ENCODE measurements at places on chromosomes 16 and 17.

DNA sequence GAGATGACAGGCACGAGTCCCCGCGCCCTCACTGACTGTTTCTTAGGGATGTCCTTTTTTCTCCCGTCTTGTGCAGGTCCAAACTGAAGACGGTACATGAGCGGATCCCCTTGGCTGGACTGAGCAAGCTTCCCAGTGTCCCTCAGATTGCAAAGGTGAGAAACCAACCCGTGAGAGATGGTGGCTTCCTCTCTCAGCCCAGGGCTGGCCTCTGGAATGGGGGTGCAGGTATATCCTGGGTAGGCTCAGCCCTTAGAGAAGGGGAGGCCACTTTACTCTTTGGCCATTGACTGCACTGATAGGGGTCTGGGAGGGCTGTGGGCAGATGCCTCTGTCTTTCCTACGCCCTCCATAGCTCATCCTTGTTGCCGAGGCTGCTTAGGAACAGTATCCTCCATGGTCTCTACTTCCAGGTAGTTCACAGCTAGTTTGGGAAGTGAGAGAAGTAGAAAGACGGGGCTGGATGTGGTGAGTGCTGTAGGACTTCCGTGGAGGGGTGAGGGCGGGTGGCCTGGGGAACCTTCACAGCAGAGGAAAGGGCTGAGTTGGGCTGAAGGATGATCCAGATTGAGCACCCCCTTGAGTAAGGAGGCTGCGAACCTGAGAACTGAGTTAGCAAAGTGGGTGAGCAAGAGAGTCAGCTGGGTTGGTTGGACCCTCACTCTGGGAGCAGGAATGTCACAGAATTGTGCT is 83.0 kb downstream of the OR1D5 start:
- no peak for DNase-seq

DNA sequence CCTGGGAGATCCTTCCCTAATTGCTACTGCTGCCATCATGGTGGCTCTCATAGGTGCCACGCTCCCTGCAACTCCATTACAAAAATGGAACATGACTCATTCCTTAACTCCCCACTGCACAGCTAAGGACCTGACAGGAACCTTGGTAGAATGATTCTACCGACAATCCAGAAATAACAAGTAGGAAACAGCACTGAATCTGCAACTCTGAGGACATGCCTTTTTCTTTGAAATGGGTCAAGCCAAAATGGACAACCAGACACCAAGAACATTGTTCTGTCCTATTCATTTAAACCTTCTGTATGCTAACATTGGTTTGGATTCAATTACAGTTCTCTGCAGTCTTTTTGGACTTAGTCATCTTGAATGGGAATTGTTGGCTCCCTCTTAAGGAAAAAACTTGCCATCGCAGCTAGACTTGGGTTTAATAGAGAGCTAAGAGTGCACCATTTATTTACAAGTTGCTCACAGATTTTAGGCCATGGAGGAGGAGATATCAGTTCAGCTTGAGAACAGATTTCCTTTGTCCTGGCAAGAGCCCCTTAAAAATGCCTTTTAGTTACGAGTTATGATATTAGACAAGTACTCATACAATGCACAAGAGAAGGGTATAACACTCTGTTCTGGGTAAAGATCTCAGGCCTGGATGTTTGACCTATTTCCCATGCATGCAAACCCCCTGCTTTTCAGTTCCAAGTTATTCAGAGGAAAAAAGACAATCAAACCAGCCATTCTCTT is 20.9 kb upstream of the NSRP1 start:
- DNase-seq: no peak

DNA sequence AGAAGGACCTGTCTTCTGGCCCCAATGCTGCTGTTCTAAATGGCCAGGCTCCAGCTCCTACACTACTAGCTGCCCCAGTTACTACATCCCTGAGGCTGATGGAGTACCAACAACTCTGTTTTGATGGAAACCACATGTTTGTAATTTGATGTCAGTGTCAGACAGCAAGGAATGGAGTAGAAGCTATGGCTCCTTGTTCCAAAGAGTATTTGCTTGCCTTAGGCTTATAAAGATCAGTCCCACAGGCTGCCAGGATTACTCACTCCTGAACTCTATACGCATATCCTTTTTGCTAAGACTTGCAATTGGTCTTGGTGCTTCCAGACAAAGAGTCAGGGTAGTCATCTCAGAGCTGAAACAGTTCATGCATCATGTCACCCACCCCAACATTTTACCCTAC is 139.6 kb downstream of the HS3ST3A1 start:
- no peak for DNase-seq

- peak; percentile 51 for DNase-seq
Measured at GRCh38 chr16:1645914-1646525, 32.1 kb upstream of the JPT2 start.

GRCh38 chr16:11217651-11218603 is 38.1 kb downstream of the SOCS1 start:
- no peak for DNase-seq

DNA sequence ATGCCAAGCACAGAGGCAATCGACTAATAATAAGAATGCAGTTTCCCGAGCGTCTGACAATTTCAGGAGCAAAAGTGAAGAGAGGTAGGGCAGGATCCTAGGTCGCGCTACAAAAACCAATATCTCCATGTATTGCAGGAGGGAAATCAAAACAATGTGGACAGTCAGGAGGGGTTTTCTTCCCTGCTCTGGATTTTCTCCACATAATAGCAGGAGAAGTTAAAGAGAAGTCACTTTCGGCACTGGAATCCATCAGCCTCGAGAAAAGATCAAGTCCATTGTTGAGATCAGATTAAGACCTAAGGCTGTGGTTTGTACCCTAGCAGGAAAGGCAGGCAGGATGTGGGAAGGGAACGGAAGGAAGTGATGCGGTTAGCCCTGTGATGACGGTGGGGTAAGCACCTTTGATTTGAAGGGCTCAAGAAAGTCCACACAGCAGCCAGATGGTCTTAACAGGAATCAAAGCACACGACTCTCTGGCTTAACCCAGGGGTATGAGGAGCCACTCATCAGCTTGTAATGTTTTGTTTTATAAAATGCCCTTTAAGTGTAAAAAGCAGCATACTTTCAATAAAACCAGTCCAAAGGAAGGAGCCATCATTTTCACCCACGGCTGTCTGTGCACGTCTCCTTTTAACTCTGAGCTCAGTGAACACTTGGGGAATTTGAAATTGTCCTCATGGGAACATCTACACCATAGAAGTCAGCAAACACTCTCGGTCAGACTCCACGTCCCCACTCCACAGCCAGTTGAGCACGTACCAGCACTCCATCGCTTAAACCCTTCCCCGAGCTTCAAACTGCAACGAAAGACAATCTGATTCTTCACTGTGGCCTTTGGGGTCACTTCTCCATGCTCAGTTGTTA is 15.8 kb upstream of the AKTIP start:
- DNase-seq: peak; percentile 68

DNA sequence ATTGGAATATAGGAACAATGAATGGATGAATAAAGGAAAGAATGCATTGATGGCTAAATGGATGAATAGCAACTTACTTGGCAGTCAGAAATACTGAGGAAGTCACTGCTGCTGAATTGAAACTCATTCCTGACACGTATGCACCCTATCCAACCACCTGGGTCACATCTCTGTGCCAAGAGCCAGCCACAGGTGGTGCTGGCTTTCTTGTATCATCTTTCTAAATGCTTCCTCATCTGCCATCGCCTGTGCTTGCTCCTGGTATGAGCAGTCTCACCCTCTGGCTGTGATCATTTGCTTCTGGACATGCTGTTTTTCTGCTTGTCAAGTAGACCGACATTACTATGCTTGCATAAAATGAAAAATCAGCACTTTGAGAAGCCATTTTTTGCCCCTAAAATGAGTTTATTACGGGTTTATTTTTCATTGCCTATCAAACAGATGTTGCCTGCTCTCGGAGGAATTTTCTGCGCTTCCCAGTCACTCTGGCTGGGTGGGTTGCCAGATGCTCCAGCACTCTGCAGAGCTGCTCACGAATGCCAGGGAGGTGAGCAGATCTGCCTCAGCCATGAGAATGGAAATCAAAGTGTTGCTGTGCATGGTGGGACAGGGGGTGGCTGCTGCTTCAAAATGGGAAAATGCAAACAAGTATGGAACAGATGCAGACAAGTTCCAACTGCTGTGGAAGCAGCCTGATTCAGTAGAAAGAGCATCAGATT is 1349.6 kb upstream of the CDH8 start:
- DNase-seq: no peak

GRCh38 chr17:40095944-40096791 is 4.2 kb downstream of the NR1D1 start:
- peak; percentile 89 for DNase-seq

DNA sequence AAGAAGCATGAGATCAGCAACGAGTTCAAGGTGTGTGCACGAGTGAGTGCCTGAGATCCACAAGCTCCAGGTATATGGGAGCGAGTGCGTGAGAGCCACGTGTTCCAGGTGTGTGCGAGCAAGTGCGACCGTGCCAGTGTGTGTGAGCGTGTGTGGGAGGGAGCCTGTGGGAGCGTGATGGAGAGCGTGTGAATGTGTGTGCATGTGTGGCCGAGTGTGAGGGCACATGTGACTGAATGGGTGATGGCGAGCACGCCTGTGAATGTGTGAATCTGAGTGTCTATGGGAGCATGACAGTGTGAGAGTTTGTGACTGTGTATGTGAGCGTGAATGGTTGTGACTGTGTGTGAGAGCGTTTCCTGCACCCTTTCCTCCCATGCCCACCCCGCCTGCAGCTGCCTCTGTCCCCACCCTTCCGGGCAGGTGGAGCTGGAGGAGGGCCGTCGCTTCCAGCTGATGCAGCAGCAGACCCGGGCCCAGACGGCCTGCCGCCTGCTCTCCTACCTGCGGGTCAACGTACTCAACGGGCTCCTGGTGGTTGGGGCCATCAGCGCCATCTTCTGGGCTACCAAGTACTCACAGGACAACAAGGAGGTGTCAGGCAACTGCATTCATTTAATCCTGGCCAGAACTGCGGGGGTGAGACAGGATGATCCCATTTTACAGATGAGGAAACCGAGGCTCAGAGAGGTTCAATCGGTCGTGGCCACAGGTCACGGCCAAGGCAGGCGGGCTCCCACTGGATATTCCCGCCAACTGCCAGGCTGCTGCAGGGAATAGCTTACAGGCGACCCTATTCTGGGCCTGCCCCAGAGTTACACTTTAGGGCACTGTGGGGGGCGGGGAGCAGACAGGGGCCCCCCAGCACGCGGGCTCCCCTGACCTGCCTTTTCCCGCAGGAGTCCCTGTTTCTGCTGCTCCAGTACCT is 3.7 kb downstream of the TMC8 start:
- DNase-seq: peak; percentile 77

GRCh38 chr16:28162326-28162877 is 49.4 kb downstream of the XPO6 start:
- DNase-seq: no peak

GRCh38 chr16:83955218-83956130 is 2.4 kb downstream of the OSGIN1 start:
- DNase-seq: no peak
